ENCODE measurements at places on chromosomes 12 and 14. TPM values are rescaled to one million over a fixed set of nuclear protein-coding genes. Genes with fewer than 3 reads are reported as not detected.
A peak's percentile ranks its signal among the peaks of the same experiment; 100 is the strongest.

- H3K36me3 ChIP-seq: no peaks in the 10 kb centered on the region
- H3K27ac ChIP-seq: no peak overlapping the region
- no peaks in the 10 kb centered on the region for H3K4me1 ChIP-seq
- peaks cover 22% of the 10 kb centered on the region for H3K27me3 ChIP-seq
- no peak overlapping the region for H3K4me3 ChIP-seq
Measured at GRCh38 chr14:104515811-104516780, 63.5 kb upstream of the C14orf180 start.

DNA sequence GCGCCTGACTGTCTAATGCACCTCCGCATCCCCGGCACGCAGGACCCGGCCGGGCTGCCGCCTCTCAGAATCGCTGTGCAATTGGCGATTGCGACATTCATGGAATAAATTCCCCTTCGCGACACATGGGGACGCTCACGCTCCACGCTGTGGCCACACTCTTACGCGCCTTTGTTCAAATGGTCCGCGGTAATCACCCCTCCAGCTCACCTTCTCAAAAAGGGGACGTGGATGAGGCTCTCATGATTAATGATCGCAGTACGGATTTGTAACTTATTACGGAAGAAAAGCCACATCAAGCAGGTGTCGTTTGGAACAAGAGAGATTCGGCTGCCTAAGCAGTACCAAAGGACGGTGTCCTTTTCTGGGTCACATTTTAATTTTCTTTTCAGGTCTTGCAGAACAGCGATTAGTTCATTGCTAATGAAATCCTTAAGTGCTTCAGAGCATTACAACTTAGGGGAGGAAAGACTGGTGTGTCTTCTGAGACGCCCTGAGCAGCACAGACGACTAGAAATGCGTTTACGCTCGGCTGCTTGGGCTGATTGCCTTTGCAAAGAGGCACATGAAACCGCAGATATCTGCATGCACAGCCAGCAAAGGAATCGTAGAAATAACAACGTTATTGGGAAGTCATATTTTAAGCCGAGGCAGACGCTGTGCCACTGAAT is 37.3 kb upstream of the ADGRD1 start:
- H3K36me3 ChIP-seq: no peaks in the 10 kb centered on the region
- peak; percentile 90 for DNase-seq
- peaks cover 3% of the 10 kb centered on the region for H3K4me1 ChIP-seq
- peak overlapping the region; percentile 11 for H3K4me3 ChIP-seq
- no peak overlapping the region for H3K27ac ChIP-seq
- peaks cover 12% of the 10 kb centered on the region for H3K27me3 ChIP-seq

DNA sequence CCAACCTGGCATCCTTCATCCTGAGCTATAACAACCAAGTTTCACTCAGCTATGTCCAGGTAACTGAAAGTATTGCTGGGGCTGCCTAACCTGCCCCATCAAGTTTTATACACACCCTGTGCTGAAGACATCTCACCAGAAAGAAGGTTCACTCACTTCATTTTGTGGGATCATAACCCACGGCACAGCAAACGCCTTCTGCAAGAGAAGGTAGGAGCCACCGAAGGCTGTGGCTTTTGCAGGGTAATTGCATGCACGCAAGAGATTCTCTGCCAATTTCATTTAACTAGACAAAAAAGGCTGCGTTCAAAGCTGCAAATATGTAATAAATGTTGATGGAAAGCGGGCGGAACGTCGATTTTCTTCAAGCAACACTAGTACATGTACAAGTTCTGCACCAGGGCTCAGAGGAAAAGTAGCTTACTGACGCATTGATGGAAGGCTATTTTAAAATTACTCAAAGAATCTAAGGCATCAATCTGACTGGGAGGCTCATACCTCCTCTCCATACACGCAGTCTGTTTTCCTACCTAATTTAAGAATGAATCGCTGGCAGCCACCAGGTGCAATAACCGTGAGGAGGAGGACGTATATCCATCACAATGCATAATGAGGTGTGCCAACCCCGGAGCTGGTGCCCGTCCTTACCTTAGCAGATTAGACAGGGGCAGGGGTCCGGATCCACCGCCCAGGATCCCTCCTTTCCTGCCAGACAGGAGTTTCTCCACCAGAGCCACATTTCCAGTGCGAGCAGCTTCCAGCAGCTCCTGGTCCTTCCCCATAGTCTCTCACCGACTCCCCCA is 1.1 kb downstream of the ANKS1B start:
- H3K4me1 ChIP-seq: peaks cover 23% of the 10 kb centered on the region
- peak overlapping the region; percentile 65 for H3K4me3 ChIP-seq
- H3K27ac ChIP-seq: peak overlapping the region; percentile 75
- no peaks in the 10 kb centered on the region for H3K36me3 ChIP-seq

DNA sequence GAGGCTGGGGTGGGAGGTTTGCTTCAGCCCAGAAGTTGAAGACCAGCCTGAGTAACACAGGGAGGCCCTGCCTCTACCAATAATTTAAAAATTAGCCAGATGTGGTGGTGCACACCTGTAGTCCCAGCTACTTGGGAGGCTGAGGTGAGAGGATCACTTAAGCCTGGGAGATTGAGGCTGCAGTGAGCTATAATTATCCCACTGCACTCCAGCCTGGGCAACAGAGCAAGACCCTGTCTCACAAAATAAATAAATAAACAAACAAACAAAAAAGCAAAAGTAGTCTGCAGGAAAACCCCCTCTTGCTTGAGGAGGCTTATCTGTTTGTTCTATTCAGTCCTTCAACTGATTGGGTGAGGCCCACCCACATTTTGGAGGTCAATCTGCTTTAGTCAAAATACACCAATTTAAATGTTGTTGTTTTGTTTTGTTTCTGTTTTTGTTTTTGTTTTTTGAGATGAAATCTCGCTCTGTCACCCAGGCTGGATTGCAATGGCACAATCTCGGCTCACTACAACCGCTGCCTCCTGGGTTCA is 24.9 kb upstream of the TXNRD1 start:
- H3K36me3 ChIP-seq: no peaks in the 10 kb centered on the region
- H3K4me1 ChIP-seq: no peaks in the 10 kb centered on the region
- no peaks in the 10 kb centered on the region for H3K27me3 ChIP-seq
- H3K4me3 ChIP-seq: no peak overlapping the region

The MCRS1 gene
- total RNA-seq: 45.6 TPM

GRCh38 chr12:126558219-126558618 is 1493.0 kb downstream of the AACS start:
- DNase-seq: no peak
- H3K27ac ChIP-seq: no peak overlapping the region
- H3K27me3 ChIP-seq: no peaks in the 10 kb centered on the region

GRCh38 chr14:21612324-21612723 is 22.4 kb downstream of the OR10G2 start:
- no peak for DNase-seq
- no peak overlapping the region for H3K27ac ChIP-seq
- H3K27me3 ChIP-seq: no peaks in the 10 kb centered on the region
- H3K4me1 ChIP-seq: no peaks in the 10 kb centered on the region
- H3K4me3 ChIP-seq: no peak overlapping the region
- H3K36me3 ChIP-seq: no peaks in the 10 kb centered on the region

DNA sequence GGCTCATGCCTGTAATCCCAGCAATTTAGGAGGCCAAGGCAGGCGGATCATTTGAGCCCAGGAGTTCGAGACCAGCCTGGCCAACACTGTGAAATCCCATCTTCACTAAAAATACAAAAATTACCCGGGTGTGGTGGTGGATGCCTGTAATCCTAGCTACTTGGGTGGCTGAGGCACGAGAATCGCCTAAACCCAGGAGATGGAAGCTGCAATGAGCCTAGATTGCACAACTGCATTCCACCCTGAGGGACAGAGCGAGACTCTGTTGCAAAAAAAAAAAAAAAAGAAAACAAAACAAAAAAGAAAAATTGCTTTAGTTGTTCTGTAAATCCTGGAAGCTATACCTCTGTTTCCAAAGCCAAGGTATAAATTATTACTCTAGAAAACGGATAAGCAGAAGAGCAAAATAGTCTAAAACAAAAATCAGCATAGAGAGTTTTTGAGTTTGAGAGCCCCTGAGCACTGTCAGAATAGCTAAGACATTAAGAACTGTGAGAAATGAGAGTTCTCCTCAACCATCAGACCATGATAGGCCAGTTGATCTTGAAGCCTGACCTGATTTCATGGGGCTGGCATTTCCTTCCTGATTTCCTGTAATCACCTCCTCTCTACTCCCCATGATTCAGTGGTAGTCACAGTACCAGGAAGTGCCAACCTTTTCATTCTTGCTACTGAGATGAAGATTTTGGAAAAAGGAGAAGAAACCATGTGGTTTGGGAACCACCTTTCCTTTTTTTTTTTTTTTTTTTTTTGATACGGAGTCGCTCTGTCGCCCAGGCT is 31.7 kb downstream of the ATP2A2 start:
- no peak overlapping the region for H3K4me3 ChIP-seq
- H3K27me3 ChIP-seq: no peaks in the 10 kb centered on the region
- peaks cover 5% of the 10 kb centered on the region for H3K36me3 ChIP-seq
- H3K4me1 ChIP-seq: peaks cover 26% of the 10 kb centered on the region

DNA sequence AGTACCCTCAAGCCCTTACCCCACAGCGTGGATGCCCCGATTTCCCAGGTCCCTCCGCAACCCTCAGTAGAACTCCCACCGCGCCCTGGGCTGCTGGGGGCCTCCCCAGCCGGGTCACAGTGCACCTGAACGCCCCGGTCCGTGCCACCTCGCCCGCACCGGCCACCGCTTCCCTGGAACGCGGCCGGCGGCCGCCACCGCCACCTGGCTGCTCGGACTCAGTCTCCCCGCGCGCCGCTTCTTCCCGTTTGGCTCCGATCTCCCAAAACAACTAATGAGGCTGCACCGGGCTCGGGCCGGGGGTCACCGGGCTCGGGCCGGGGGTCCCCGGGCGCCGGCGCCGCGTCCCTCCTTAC is 1.0 kb downstream of the ITPK1 start:
- DNase-seq: peak; percentile 42
- peaks cover 3% of the 10 kb centered on the region for H3K36me3 ChIP-seq
- no peaks in the 10 kb centered on the region for H3K27me3 ChIP-seq
- H3K4me1 ChIP-seq: peaks cover 29% of the 10 kb centered on the region
- peak overlapping the region; percentile 99 for H3K27ac ChIP-seq
- peak overlapping the region; percentile 75 for H3K4me3 ChIP-seq

GRCh38 chr12:87678453-87678852 is 350.7 kb downstream of the C12orf50 start:
- no peaks in the 10 kb centered on the region for H3K36me3 ChIP-seq
- H3K27me3 ChIP-seq: no peaks in the 10 kb centered on the region
- H3K27ac ChIP-seq: no peak overlapping the region
- H3K4me3 ChIP-seq: no peak overlapping the region
- H3K4me1 ChIP-seq: no peaks in the 10 kb centered on the region

The PTPRO gene
- total RNA-seq: 0.58 TPM
